Endothelial cell of coronary artery (primary cell): ENCODE measurements at places on chromosomes 2 and 18. TPM values are rescaled to one million over a fixed set of nuclear protein-coding genes. Genes with fewer than 3 reads are reported as not detected.

SNTG2 gene
- total RNA-seq = not detected in 2 replicates

BOLL gene
- total RNA-seq = not detected in 2 replicates

EPG5 gene
- total RNA-seq = 13.3 and 22.0 TPM in 2 replicates

GAD1 gene
- 0.18 and 0.38 TPM in 2 replicates for total RNA-seq

DIPK1C gene
- not detected in 2 replicates for total RNA-seq

CABYR gene
- 1.5 and 1.6 TPM in 2 replicates for total RNA-seq

CHRND gene
- not detected in 2 replicates for total RNA-seq

PER2 gene
- total RNA-seq = 2.1 and 2.6 TPM in 2 replicates

PTPRM gene
- 65.7 and 80.9 TPM in 2 replicates for total RNA-seq

HOXD13 gene
- total RNA-seq = not detected in 2 replicates

WDR43 gene
- total RNA-seq = 75.0 and 80.2 TPM in 2 replicates

SERPINB10 gene
- 0.09 TPM in 1 of 2 replicates, not detected in the other for total RNA-seq

SEMA4C gene
- 17.2 and 18.2 TPM in 2 replicates for total RNA-seq

OLA1 gene
- total RNA-seq = 119 and 128 TPM in 2 replicates

CHRNG gene
- not detected in 2 replicates for total RNA-seq

DARS1 gene
- 59.0 and 107 TPM in 2 replicates for total RNA-seq

MALL gene
- 21.3 and 37.5 TPM in 2 replicates for total RNA-seq

SH2D6 gene
- 0.27 and 0.28 TPM in 2 replicates for total RNA-seq

LRRC30 gene
- not detected in 2 replicates for total RNA-seq

ITGB6 gene
- total RNA-seq = 0.09 TPM in 1 of 2 replicates, not detected in the other

DAPL1 gene
- not detected in 2 replicates for total RNA-seq

RAD51AP2 gene
- total RNA-seq = not detected in 2 replicates

GFPT1 gene
- 25.9 and 35.2 TPM in 2 replicates for total RNA-seq

YES1 gene
- total RNA-seq = 136 and 208 TPM in 2 replicates
